Cardiac muscle cell (in vitro differentiated cells and primary cell): ENCODE measurements at places on chromosomes 13 and 19. TPM values are rescaled to one million over a fixed set of nuclear protein-coding genes. Genes with fewer than 3 reads are reported as not detected.

- H3K27ac ChIP-seq: no peak overlapping the region
- peak; percentile 56 for DNase-seq
- peaks cover 3% of the 10 kb centered on the region for H3K4me1 ChIP-seq
- H3K4me3 ChIP-seq: no peak overlapping the region
- peaks cover 29% of the 10 kb centered on the region for H3K36me3 ChIP-seq
- H3K27me3 ChIP-seq: no peaks in the 10 kb centered on the region
Measured at GRCh38 chr19:18999016-18999758, 34.1 kb downstream of the SUGP2 start.

- H3K4me3 ChIP-seq: no peak overlapping the region
Measured at GRCh38 chr13:33728271-33729037, 89.5 kb upstream of the RFC3 start.

- no peaks in the 10 kb centered on the region for H3K36me3 ChIP-seq
- DNase-seq: no peak
- H3K27ac ChIP-seq: no peak overlapping the region
- H3K4me3 ChIP-seq: no peak overlapping the region
Measured at GRCh38 chr13:112895521-112896465, 73.2 kb upstream of the MCF2L start.

DNA sequence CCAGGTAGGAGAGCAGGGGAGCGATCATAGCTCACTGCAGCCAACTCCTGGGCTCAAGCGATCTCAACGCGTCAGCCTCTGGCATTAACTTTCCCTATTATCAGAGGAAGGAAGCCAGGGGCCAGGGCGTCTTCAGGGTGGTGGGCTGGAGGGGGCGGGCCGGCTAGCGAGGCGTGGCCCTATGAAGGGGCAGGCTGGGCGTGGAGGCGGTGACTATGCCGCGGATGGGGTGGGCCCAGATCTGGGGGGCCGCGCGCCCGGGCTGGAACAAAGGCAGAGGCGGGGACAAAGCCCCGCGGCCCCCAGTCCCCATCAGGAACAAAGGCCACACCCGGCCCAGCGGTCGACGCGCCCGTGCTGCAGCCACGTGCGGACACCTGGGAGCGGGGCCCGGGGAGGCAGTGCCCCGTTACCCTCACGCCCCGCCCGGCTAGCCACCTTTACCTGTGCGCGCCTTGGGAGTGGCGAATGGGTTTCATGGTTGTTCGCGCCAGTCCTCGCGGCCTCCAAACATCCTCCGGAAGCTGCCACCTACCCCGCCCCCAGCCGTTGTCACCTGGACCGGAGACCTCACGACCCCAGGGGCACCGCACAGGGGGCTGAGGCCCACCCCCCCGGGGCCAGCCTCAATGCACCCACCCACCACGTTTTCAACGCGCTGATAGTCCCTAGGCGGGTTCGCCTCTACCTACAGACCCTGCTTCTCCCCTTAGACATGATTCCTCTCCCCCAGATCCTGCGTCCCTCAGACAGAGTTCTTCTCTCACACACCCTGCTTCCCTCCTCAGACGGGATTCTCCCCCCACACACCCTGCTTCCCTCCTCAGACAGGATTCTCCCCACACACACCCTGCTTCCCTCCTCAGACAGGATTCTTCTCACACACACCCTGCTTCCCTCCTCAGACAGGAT lies 5.4 kb upstream of the TRIM28 start:
- H3K4me1 ChIP-seq: peaks cover 6% of the 10 kb centered on the region
- H3K4me3 ChIP-seq: peak overlapping the region; percentile 34
- H3K27me3 ChIP-seq: peaks cover 26% of the 10 kb centered on the region
- peak overlapping the region; percentile 22 for H3K27ac ChIP-seq

GRCh38 chr13:26985285-26985878 lies 186.2 kb downstream of the USP12 start:
- H3K4me3 ChIP-seq: no peak overlapping the region
- peak; percentile 89 for DNase-seq
- H3K4me1 ChIP-seq: peaks cover 20% of the 10 kb centered on the region
- no peaks in the 10 kb centered on the region for H3K36me3 ChIP-seq

DNA sequence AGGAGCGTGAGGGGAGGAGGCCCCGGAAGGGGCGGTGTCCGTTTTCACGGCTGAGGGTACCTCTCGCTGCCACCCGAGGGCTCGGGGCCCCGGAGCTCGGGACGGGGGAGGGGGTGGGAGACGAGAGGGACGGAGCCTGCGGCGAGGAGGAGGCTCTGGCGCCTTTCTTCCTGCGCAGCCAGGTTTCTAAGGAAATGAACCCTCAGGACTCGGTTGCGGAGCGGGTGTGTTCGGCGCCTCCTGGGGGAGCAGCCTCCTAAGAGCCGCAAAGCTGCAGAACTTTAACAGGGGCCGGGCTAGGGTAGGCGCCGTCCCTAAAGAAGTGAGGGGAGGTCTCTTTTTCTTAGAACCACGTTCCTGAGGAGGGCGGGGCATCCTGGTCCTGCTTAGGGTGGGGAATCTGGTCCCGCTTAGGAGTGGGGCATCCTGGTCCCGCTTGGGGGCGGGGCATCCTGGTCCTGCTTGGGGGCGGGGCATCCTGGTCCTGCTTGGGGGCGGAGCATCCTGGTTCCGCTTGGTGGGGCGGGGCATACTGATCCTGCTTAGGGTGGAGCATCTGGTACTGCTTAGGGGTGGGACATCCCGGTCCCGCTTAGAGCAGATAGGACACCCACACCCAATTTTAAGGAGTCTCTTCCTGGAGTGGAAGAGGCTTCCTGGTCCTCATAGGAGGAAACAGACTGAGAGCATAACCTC lies 6.2 kb downstream of the SYT5 start:
- H3K4me1 ChIP-seq: no peaks in the 10 kb centered on the region
- peak overlapping the region; percentile 30 for H3K4me3 ChIP-seq
- H3K27me3 ChIP-seq: peaks cover 96% of the 10 kb centered on the region
- DNase-seq: peak; percentile 83
- no peaks in the 10 kb centered on the region for H3K36me3 ChIP-seq

- no peaks in the 10 kb centered on the region for H3K36me3 ChIP-seq
- no peak for DNase-seq
- H3K27ac ChIP-seq: no peak overlapping the region
- no peaks in the 10 kb centered on the region for H3K4me1 ChIP-seq
- H3K4me3 ChIP-seq: no peak overlapping the region
- H3K27me3 ChIP-seq: no peaks in the 10 kb centered on the region
Measured at GRCh38 chr13:105016266-105016665, 1519.2 kb downstream of the EFNB2 start.

GRCh38 chr19:13150931-13151604 lies 857 bp downstream of the IER2 start:
- no peaks in the 10 kb centered on the region for H3K36me3 ChIP-seq
- H3K27ac ChIP-seq: peak overlapping the region; percentile 96
- peak overlapping the region; percentile 78 for H3K4me3 ChIP-seq
- DNase-seq: peak; percentile 23
- no peaks in the 10 kb centered on the region for H3K27me3 ChIP-seq

DNA sequence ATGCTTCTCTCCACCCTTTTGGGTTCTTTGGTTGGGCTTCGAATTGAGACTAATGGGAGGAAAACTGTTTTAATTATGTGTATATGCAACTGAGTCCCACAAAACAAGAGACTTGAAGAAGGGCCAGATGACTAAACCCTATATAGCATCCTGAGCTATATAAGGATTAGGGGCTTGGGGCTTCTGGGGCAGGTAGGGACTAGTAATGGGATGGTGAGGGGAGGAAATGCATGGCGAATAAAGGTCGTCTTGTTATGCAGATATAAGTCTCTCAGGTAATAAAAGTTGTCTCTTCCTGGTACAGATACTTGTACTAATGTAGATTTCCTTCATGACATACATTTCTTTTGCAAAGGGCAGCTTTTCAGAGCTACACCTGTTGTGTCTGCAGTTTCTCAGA lies 2.8 kb upstream of the SLC7A9 start:
- H3K4me1 ChIP-seq: no peaks in the 10 kb centered on the region
- H3K27ac ChIP-seq: no peak overlapping the region
- H3K27me3 ChIP-seq: no peaks in the 10 kb centered on the region
- DNase-seq: no peak

DNA sequence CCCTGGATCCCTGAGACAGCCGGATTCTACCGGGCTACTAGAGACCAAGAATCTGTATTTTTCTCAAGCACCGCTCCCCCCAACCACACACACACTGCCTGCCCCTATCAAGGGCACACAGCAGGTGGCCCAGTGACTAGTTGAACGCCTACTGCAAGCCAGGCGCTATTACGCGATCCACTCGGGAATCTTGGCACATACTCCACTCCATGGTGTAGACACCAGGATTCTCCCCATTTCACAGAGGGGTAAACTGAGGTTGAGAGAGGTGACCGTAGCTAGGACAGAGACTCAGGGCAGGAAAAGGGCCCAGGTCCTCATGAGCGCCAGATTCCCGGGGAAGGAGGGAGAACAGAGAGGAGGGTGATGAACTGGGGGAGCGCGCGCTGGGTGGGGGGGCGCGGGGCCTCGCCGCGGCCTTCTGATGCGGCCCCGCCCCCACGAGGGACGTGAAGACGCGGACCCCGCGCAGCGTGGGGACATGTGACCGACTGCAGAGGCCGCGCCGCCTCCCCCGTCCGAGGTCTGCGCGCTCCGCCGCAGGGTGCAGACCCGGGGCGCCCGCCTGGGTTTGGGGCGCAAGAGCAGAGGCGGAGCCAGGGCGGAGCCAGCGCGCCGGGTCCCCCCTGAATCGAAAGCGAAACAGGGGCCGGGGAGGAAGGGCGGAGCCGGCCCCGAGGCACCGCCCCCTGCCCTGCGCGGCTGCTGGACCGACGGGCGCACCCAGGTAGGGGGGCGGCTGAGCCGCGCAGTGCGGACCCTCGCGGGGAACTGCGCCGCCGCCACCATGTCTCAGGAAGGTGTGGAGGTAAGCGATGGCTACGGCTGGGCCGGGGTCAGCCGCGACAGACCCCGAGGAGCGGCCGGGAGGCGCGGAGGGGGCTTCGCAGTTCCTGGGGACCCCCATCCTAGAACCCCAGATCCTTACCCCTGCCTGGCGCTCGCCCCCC lies at the start of gene SHFL:
Gene SHFL, plus strand, starts transcription at position 677 of the 950 bp plus-strand sequence. Its CDS starts 111 bp downstream, at position 788.
- H3K27me3 ChIP-seq: peaks cover 32% of the 10 kb centered on the region
- H3K4me3 ChIP-seq: peak within 1 kb of the TSS; percentile 62
- H3K4me1 ChIP-seq: no peaks in the 10 kb centered on the region
- DNase-seq: peak; percentile 42

GRCh38 chr13:97441368-97441767 lies 7.4 kb downstream of the RAP2A start:
- no peak for DNase-seq
- H3K27me3 ChIP-seq: no peaks in the 10 kb centered on the region
- no peaks in the 10 kb centered on the region for H3K36me3 ChIP-seq
- H3K27ac ChIP-seq: no peak overlapping the region
- no peak overlapping the region for H3K4me3 ChIP-seq

DNA sequence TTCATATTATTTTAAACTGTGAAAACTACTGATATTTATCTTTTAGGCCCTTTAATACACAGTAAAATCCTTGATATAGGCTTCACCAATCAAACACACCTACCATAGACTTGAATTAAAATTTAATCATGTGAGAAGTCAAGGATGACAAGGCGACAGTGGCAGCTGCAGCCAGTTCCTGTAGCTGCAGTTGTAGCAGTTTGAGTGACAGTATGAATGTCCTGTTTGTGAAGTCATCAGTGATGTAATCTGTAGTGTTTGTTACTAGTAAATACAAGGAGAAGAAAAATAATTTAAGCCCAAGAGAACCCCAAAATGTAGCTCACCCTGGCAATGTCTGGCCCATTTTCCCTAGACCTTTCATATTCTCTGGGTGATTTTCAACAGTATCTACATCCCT lies 897.0 kb downstream of the SLITRK6 start:
- no peaks in the 10 kb centered on the region for H3K36me3 ChIP-seq
- no peak overlapping the region for H3K4me3 ChIP-seq
- DNase-seq: no peak
- no peaks in the 10 kb centered on the region for H3K27me3 ChIP-seq
- H3K4me1 ChIP-seq: no peaks in the 10 kb centered on the region
- H3K27ac ChIP-seq: no peak overlapping the region

DNA sequence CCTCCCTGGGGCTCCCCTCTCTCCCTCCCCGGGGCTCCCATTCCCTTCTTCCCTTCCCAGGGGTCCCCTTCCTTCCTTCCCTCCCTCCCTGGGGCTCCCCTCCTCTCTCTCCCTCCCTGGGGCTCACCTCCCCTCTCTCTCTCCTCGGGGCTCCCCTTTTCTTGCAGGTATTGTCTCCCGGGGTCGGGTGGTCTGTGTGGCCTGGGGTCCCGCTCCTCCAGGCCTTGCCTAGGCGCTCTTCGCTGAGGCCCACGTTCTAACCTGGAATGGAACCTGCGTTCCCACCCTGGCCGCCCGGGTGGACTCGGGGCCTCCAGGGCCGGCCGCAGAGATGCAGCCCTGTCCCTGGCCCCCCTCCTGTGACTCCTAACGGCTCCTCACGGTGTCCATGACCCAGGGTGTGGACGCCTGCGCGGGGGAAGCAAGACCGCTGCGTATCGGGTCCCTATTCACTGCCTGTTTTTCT lies 940 bp upstream of the DCUN1D2 start:
- peaks cover 9% of the 10 kb centered on the region for H3K4me1 ChIP-seq
- DNase-seq: peak; percentile 47
- H3K36me3 ChIP-seq: peaks cover 3% of the 10 kb centered on the region
- peak overlapping the region; percentile 74 for H3K27ac ChIP-seq

- peak; percentile 91 for DNase-seq
- no peak overlapping the region for H3K27ac ChIP-seq
- no peak overlapping the region for H3K4me3 ChIP-seq
Measured at GRCh38 chr19:2032296-2032941, 16.9 kb upstream of the BTBD2 start.

The ZNF177 gene
- 2.9 and 3.9 TPM in 2 replicates for total RNA-seq

The ZNF844 gene
- total RNA-seq: 9.3 and 14.6 TPM in 2 replicates

The LYPD3 gene
- 0.67 and 3.2 TPM in 2 replicates for total RNA-seq

The ISYNA1 gene
- 218 and 298 TPM in 2 replicates for total RNA-seq

The CYSLTR2 gene
- 0.14 and 0.30 TPM in 2 replicates for total RNA-seq
